Hepatocyte (in vitro differentiated cells): ENCODE measurements at places on chromosomes 12 and 14.

GRCh38 chr12:25889185-25889584, 69.3 kb upstream of the RASSF8 start:
- no peaks in the 10 kb centered on the region for H3K27me3 ChIP-seq
- no peaks in the 10 kb centered on the region for H3K36me3 ChIP-seq

- no peak for DNase-seq
- no peaks in the 10 kb centered on the region for H3K4me1 ChIP-seq
- no peak overlapping the region for H3K4me3 ChIP-seq
- no peak overlapping the region for H3K27ac ChIP-seq
Measured at GRCh38 chr12:89348894-89349699, 3.2 kb downstream of the DUSP6 start.

DNA sequence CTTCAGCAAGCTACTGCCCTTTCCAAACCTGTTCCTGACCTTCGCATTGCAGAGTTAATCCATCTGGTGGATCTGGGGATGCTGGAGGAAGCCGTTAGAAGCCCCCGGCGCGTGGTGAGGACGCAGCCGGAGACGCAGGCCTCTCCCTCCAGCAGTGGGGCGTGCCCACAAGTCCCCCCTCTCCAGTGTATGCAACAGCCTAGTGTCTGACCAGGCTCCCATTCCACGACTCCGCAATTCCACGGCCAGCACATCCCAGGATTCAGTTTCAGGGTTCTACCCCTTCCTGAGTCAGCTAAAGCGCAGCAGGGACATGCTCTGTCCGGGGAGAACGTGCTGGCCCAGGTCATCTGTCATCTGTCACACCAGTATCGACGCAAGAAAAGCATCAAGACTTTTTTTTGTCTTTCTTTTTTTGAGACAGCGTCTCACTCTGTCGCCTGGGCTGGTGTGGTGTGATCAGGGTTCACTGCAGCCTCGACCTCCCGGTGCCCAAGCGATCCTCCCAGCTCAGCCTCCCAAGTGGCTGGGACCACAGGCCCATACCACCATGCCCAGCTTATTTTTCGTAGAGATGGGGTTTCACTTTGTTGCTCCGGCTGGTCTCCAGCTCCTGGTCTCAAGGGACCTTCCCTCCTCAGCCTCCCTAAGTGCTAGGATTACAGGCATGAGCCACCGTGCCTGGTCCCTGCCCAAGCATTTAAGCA, 8.0 kb upstream of the DYNC1H1 start:
- peaks cover 2% of the 10 kb centered on the region for H3K4me1 ChIP-seq
- no peak overlapping the region for H3K27ac ChIP-seq

GRCh38 chr12:46558677-46559076, 186.1 kb upstream of the SLC38A2 start:
- peaks cover 21% of the 10 kb centered on the region for H3K4me1 ChIP-seq
- no peak for DNase-seq
- H3K36me3 ChIP-seq, result no peaks in the 10 kb centered on the region
- no peak overlapping the region for H3K4me3 ChIP-seq
- no peaks in the 10 kb centered on the region for H3K27me3 ChIP-seq

GRCh38 chr12:127559349-127560040, 707.5 kb upstream of the TMEM132C start:
- no peaks in the 10 kb centered on the region for H3K4me1 ChIP-seq
- H3K36me3 ChIP-seq, result no peaks in the 10 kb centered on the region
- no peak overlapping the region for H3K4me3 ChIP-seq
- DNase-seq, result peak; percentile 25
- H3K27ac ChIP-seq, result no peak overlapping the region
- no peaks in the 10 kb centered on the region for H3K27me3 ChIP-seq
